ENCODE measurements at places on chromosomes 2 and 18. TPM values are rescaled to one million over a fixed set of nuclear protein-coding genes. Genes with fewer than 3 reads are reported as not detected.

Gene CCL20
- 1.4 TPM for total RNA-seq

DNA sequence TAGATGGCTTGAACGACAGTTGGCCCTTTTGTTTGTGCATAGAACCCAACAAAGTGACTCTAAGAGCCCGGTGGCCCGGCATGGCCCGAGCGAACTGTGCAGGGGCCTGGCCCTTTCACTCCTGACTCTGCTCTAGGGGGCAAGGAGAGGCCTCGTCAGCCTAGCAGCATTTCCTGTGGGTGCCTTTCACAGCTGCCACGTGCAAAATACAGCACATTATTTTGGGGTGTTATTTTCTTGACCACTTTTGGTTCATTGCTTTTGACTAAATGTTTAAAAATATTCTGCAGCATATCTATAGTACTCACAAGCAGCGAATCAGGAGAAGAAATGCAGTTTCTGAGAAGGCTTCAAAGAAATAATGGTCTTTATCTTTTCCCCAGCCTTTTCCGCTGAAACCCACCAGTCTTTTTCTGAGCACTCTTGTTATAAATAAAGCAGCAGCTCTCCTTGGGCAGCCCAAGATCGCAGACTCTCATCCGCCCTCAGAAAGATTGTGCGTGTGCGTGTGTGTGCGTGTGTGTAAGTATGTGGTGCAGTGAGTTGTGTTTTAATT lies 31.3 kb downstream of the DGKD start:
- peaks cover 74% of the 10 kb centered on the region for H3K4me1 ChIP-seq
- H3K36me3 ChIP-seq: no peaks in the 10 kb centered on the region
- DNase-seq: peak; percentile 40
- H3K4me3 ChIP-seq: peak overlapping the region; percentile 76
- no peaks in the 10 kb centered on the region for H3K27me3 ChIP-seq

Gene NCKAP5
- not detected for total RNA-seq

DNA sequence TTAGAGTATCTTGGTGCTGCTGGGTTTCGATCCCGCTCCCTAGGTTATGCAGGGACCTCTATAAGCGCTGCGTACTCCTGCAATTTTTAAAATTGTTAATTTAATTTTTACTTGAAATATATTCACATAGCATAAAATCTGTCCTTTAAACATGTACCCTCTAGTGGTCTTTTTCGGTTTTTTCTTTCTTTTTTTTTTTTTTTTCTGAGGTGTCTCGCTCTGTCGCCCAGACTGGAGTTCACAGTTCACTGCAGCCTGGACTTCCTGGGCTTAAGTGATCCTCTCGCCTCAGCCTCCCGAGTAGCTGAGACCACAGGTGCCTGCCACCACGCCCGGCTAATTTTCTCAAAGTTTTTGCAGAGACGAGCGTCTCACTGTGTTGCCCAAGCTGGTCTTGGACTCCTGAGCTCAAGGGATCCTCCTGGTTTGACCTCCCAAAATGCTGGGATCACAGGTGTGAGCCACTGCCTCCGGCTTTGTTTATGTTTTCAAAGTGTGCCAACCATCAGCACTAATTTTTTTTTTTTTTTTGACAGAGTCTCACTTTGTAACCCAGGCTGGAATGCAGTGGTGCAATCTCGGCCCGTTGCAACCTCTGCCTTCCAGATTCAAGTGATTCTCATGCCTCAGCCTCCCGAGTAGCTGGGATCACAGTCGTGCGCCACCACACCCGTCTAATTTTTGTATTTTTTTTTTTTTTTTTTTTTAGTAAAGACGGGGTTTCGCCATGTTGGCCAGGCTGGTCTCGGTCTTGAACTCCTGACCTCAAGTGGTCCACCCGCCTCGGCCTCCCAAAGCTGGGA lies 585 bp upstream of the MOB1A start:
- peaks cover 4% of the 10 kb centered on the region for H3K36me3 ChIP-seq
- peaks cover 57% of the 10 kb centered on the region for H3K4me1 ChIP-seq
- no peak for DNase-seq
- peak overlapping the region; percentile 89 for H3K4me3 ChIP-seq
- peak overlapping the region; percentile 91 for H3K27ac ChIP-seq
- no peaks in the 10 kb centered on the region for H3K27me3 ChIP-seq

DNA sequence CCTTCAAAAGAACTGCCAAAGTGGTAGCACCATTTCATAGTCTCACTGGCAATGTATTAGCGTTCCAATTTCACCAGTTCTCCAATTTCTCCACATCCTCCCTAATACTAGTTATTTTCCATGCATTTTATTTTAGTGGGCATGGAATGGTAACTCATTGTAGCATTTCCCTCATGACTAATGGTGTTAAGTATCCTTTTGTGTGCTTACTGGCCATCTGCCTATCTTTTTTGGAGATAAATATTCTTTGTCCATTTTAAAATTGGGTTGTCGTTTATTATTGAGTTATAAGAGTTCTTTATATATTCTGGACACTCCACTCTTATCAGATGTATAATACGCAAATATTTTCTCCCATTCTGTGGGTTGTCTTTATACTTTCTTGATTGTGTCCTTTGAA lies 107.1 kb downstream of the THADA start:
- H3K4me3 ChIP-seq: no peak overlapping the region
- peaks cover under 1% of the 10 kb centered on the region for H3K36me3 ChIP-seq
- H3K27me3 ChIP-seq: no peaks in the 10 kb centered on the region
- H3K4me1 ChIP-seq: no peaks in the 10 kb centered on the region
- no peak for DNase-seq
- no peak overlapping the region for H3K27ac ChIP-seq

DNA sequence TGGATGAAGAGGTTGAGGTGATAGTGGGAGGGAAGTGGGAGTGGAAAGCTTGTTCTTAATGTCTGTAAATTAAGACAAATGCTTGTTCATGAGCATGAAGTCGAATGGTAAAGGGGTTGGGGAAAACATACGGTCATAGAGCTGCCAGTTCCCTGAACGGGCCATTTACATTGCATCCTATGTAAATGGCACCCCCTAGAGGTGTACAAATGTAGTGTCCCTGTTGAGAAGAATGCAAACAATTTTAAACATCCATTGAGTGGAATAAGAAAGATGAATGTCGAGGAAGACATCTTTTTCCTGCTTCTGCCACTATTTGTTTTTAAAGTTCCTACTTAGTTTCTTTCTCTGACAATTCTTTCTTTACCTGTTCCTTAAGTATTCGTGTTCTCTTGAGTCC lies 155.7 kb downstream of the RDH14 start:
- H3K4me1 ChIP-seq: no peaks in the 10 kb centered on the region
- H3K27me3 ChIP-seq: peaks cover 23% of the 10 kb centered on the region
- no peak for DNase-seq
- no peaks in the 10 kb centered on the region for H3K36me3 ChIP-seq
- no peak overlapping the region for H3K4me3 ChIP-seq

DNA sequence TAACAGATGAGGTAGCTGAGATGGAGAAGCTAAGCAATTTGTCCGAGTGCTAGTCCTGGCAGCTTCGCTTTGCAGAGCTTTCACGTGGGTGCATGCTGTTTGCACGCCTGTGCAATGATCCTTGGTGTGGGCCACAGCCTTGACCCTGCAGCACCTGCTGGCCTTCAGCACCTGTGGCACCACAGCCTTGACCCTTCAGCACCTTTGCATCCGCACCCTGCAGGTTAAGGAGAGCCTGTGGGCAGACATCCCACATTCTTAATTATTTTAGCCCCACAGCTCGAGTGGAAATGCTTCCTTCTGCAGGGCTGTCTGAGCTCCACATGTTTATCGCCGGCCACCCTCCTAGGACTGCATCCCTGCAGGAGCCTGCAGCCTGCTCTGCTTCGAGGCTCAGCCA lies 19.3 kb downstream of the NCK2 start:
- H3K27me3 ChIP-seq: no peaks in the 10 kb centered on the region
- DNase-seq: no peak
- H3K4me1 ChIP-seq: peaks cover 100% of the 10 kb centered on the region
- H3K27ac ChIP-seq: peak overlapping the region; percentile 85

Gene SOWAHC
- 1.7 TPM for total RNA-seq

- H3K27ac ChIP-seq: no peak overlapping the region
- no peaks in the 10 kb centered on the region for H3K4me1 ChIP-seq
- no peaks in the 10 kb centered on the region for H3K27me3 ChIP-seq
These were observed 152.0 kb downstream of the GALNT14 start for GRCh38 chr2:30986231-30986580.

Gene ANKAR
- total RNA-seq: 7.5 TPM

GRCh38 chr2:18871430-18871829 lies 282.1 kb upstream of the NT5C1B start:
- H3K36me3 ChIP-seq: peaks cover under 1% of the 10 kb centered on the region
- H3K4me3 ChIP-seq: no peak overlapping the region
- no peaks in the 10 kb centered on the region for H3K27me3 ChIP-seq

GRCh38 chr2:156537141-156537540 lies 101.0 kb downstream of the GPD2 start:
- H3K27me3 ChIP-seq: no peaks in the 10 kb centered on the region
- no peak for DNase-seq
- peaks cover 34% of the 10 kb centered on the region for H3K4me1 ChIP-seq
- H3K36me3 ChIP-seq: peaks cover 2% of the 10 kb centered on the region
- H3K27ac ChIP-seq: no peak overlapping the region

DNA sequence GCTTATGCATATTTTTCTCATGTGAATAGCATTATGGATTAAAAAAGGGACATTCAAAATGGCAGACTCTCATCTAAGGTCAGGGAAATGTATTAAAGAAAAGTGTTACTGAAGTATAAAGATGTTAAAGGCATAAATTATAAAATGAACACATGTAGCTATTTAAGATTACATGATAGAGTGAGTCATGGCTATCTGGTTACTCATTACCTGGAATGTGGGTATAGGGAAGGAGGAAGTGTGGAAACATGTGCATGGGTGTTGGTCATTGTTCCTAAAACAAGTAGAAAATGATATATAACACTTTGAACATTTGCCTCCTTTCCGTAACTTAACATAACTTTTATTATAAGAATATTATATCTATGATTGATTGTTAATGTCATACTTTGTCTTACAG lies 66.4 kb downstream of the MYO1B start:
- H3K4me1 ChIP-seq: no peaks in the 10 kb centered on the region
- H3K36me3 ChIP-seq: no peaks in the 10 kb centered on the region
- H3K27ac ChIP-seq: no peak overlapping the region
- peaks cover 1% of the 10 kb centered on the region for H3K27me3 ChIP-seq
- DNase-seq: no peak

DNA sequence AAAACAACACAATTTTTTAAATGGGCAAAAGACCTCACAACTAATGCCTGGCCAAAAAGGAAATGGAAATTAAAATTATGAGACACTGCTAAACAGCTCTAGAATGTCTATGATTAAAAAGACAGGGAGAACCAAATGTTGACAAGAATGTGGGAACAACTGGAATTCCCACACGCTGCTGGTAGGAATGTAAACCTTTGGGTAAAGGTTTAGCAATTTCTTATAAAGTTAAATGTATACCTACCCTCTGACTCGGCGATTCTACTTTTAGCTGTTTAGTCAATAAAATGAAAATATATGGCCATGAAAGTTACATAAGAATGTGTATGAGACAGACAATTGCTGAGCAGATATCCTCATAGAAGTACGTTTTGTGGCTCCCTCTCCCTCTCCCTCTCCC lies 60.9 kb downstream of the ATF2 start:
- H3K27ac ChIP-seq: no peak overlapping the region
- no peak overlapping the region for H3K4me3 ChIP-seq
- no peak for DNase-seq
- peaks cover 5% of the 10 kb centered on the region for H3K36me3 ChIP-seq

Gene HAUS1
- 42.0 TPM for total RNA-seq

Gene RASGRP3
- total RNA-seq: 3.8 TPM

DNA sequence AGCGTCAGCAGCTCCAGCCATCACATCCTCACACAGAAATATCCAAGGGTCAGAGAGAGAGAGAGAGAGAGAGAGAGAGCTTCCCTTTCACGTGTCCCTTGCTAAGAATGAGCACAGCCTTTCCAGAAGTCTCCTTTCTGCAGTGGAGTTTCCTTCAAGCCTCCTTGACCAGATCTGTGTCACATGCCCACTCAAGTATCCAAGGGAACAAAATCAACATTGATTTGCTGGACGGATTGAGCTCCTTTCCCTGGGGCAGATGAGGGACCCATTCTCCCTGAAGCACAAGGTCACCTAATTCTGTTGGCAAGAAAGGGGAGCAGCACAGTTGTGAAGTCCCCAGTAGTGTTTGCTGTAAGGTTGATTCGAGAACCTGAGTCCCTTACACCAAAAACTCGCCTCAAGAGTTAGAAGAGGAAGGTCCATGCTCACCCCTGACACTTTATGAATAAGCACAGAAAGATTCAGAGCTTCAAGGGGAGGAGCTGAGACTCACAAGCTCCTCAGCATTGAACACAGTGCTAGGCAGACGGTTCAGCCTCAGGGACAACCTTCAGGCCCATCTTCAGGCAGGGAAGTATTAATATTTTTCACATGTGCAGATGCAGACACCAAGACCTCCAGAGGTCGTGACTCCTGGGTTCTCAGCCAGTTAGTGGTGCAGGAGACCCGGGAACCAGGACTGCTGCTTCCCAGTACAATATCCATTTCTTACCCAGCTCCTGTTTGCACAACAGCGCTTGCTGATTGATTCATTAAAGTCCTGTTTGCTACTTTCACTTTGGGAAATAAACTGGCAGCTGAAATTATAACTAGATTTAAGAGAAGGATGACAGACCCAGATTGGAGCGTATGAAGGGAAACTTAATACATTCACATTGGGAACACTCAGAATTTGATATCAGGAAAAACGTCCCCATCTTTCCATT lies 38.2 kb upstream of the MARCO start:
- no peak overlapping the region for H3K4me3 ChIP-seq
- H3K36me3 ChIP-seq: peaks cover 2% of the 10 kb centered on the region
- H3K4me1 ChIP-seq: no peaks in the 10 kb centered on the region

Gene FOXI3
- total RNA-seq: not detected

DNA sequence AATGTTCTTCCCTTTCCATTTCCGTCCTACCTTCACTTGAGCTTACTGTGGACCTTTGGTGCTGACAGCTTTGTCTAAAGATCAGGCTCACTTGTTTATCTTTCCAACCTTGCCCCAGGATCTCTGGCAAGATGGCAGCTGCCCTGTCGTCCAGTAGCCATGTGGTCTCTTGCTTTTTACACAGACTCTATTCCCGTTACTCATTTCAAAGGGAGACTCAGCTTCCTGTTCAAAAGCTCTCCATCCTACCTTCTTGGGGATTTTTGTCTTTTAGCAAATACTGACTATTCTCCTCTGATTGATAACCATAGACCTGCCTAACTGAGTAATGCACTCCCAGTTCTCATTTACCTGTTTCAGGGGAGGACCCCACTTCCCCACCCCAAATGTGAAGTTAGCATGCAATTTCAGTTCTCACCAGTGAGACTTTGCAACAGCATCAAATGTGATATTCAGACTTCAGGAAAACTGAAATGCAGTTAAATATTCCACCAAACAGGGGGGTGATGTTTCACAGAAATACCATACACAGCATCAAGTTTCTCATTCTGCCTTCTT lies 184.4 kb downstream of the MYO3B start:
- no peaks in the 10 kb centered on the region for H3K36me3 ChIP-seq
- peak; percentile 15 for DNase-seq
- H3K27ac ChIP-seq: peak overlapping the region; percentile 96
- peaks cover 54% of the 10 kb centered on the region for H3K4me1 ChIP-seq
- no peaks in the 10 kb centered on the region for H3K27me3 ChIP-seq

Gene ICA1L
- total RNA-seq: 14.0 TPM

- H3K27me3 ChIP-seq: no peaks in the 10 kb centered on the region
- no peak overlapping the region for H3K4me3 ChIP-seq
- no peak for DNase-seq
- H3K27ac ChIP-seq: no peak overlapping the region
- peaks cover 16% of the 10 kb centered on the region for H3K4me1 ChIP-seq
- H3K36me3 ChIP-seq: peaks cover 3% of the 10 kb centered on the region
These were observed 88.0 kb upstream of the RAB27B start for GRCh38 chr18:54740136-54740846.
